ENCODE measurements at places on chromosomes 13 and 19. TPM values are rescaled to one million over a fixed set of nuclear protein-coding genes. Genes with fewer than 3 reads are reported as not detected.
A peak's percentile ranks its signal among the peaks of the same experiment; 100 is the strongest.

DNA sequence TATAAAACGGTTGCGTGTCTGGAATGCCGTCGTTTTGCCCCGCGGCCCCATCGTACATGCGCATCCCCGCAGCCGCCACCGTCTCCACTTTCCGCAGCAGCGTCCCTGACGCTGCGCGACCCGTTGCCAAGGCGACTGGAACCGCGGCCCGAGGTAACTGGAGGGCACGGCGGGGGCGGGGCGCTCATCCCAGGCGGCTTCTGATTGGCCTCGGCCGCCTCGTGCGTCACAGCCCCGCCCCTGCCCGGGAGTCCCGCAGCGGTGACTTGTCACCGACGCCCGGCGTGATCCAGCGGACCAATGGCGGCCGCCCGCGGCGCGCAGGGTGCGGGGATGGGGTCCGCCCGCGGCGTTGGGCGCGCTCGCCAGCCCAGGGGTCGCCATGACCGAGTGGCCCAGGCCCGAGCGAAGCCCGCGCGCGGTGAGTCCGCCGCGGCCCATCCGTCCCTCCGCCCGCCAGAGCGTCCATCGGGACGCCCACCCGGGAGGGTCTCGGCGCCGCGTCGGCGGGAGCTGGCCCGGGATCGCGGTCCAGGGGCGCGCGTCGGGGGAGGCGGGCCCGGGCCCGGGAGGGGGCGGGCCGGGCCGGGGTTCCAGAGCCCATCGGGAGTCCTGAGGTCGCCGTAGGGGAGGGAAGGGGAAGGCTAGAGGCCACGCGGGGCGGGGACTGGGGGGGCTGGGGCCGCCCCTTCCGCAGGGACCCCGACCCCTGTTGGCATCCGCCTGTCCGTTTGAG is at the start of gene ZSCAN1:
ZSCAN1 (plus strand) TSS at position 285 of the 736 bp plus-strand sequence. CDS start 3,812 bp downstream, outside the sequence.
- DNase-seq = peak; percentile 95

ZNF582 gene
- 4.4 TPM for total RNA-seq

NANOS3 gene
- total RNA-seq = not detected

DNA sequence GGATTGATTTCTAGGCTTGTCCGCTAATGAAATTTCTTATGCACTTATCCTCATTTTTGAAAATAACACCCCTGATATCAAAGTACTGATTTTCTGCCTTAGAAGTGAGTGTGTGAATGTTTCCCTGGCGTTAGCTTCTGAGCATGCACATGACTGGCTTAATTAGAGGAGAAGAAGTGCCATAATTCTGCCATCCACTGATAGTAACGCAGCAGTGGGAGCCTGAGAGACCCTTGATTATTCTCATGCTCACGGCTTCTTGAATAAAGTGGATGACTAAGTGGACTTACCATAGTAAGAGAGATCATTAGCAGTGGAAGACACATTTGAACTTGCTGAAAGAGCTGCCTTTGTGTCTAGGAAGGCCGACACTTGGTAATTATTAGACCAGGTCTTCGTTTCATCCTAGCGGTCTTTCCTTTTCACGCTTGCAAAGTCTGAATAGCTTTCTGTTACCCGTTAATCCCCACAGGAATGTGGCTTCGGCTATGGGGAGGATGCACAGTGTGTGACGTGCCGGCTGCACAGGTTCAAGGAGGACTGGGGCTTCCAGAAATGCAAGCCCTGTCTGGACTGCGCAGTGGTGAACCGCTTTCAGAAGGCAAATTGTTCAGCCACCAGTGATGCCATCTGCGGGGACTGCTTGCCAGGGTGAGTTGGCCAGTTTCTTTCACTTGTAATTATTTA is 45.3 kb downstream of the TNFRSF19 start:
- DNase-seq = no peak

DNA sequence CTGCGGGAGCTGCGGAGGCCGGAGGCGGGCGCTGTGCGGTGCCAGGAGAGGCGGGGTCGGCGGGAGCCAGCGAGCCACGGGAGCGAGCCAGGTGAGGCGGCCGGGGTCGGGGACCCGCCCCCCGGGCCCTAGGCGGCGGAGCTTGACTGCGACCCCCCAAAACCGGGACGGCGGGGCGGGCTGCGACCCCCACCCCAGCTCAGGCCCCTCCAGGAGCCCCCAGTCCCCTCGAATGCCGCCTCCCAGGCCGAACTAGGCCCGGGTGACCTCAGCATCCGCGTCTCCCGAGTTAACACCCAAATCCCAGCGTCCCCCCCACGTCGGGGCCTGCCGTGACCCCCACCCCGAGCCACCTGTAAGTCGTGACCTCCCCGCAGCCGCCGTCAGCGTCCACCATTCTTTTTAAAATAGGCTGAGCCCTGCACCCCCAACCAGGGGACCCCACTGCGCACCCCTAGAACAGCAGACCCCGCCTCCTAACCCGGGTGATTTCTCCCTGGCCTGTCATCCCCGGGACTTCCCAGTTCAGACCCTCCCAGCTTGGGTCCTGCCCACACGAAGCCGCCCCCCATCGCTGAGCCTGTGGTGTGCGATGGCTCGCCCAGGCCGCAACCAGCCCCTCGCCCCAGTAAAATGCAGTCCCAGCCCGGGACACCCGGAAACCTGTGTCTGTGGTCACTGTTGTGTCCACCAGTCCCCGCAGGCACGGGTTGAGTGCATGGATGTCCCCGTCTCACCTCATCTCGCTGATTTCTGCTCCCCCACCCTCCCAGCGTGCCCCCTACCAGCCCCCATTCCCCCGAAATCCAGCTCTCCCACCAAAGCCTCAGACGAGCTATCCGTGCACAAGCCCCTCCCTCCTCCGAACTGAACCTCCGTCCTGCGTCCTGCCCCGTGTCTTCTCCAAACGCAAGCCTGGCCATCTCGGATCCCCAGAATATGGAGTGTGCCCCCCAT is 551 bp downstream of the FZR1 start:
- DNase-seq = no peak

DNA sequence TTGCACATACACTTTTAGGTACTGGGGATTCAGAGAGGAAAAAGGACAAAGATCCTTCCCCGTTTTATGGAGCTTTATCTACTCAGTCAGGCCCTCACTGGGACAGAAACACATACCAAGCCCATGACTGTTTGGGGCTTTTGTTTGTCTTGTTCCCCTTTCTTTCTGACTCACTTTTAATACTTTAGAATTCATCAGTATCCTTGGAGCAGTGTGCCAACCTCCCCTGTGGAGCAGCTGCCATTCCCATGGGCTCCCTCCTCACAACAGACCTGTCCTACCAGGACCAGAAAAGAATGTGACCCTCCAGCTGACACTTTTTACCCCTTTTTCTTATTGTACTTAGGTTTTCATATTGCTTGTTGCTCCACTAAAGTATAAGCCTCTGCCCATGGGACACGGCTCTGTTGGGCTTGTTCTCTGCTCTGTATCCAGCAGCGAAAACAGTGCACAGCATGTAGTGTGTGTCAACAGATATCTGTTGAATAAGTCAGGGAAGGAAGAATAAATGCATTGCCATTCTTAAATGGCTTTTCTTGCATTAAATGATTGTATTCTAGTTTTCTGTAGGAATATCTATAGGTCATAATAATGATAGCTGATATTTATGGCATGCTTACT is 431.1 kb downstream of the EFNB2 start:
- no peak for DNase-seq

KIRREL2 gene
- 3.1 TPM for total RNA-seq

DNA sequence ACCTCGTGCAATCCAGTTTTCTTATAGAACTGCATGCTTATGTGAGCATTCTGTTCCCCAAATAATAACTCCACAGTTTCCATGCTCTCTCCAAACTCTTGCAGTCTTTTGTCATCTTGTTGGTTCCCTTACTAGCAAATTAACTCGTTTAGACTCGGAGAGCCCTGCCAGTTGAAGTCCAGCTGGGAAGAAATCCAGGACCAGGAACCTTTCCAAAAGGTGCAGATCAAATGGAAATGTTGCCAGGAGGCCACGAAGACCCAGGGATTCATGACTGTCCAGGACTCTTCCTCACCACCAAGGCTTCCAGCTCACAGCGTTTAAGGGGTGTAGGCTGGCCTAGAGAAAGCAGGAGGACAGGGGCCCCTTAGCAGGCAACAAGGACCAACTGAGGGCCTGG is 2.1 kb upstream of the TDRD12 start:
- DNase-seq = no peak

DNA sequence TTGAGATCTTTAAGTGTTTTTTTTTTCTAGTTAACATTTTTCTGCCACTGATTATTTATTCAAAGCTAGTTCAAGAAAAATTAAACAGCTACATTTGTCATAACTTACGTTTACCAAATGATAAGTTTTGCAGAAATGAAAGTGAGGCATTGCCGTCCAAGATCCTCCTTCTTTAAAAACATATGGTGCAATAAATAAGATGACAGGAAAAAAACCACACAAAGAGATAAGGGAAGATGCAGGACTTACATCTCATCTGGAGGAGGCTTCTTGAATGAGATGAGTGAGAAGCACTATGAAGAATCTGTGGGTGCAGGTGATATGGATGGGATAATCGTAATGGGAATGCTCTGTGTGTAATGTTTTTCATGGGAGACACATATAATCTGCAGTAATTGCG is 12.4 kb downstream of the TNFSF13B start:
- DNase-seq = no peak
